ENCODE measurements at places on chromosomes 11 and 22.

- no peak for DNase-seq
These were observed 53.7 kb downstream of the PPP6R2 start for GRCh38 chr22:50396751-50397370.

DNA sequence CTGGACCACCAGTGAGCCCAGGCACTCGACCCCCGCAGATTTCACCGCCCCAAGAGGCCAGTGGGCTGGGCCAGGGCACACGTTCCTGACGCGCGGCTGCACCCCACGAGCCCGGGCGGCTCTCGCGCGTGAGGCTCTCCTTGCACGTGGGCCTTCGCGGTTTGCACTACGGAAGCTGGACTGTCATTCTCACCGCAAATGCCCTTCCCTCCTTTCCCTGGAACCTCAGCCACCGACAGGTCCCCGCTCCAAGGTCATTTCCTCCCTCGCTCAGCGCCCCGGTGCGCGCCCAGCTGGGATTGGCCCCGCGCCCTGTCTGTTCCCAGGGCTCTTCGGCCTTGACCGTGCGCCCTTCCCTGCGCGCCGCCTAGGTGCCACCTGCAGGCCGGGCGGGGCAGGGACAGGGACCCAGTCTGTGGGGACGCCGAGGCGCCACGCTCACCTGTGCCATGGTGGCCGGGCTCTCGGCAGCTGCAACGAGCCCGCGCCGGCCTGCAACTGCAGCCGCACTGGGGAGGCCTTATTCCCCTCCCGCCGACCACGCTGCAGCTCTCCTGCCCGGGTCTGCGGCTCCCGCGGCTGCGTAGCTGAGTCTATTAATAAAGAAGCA, 2.1 kb upstream of the CPT1A start:
- DNase-seq, result peak; percentile 43

GRCh38 chr11:84691830-84692229, 935.3 kb downstream of the DLG2 start:
- DNase-seq, result no peak

DNA sequence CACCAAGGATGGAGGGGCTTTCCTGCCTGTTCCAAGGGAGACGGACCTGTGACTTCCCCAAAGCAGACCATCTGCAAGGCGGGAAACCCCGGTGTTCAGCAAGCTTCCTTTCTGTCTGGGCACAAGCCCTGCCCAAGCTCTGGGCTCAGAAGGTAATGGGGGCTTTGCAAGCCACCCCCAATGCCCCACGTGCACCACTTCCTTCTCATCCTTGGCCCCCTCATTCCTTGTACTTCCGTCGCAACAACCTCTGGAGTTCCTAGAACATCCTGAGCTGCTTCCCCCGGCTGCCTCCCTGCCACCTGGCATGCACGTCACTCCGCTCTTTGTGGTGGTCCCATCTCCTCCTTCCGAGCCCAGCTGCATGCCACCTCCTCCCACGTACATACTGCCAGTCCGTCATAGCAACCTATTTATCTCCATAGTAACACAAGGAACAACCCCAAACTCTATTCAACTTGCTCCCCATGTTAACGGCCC, 3.9 kb downstream of the MYEOV start:
- DNase-seq, result no peak

DNA sequence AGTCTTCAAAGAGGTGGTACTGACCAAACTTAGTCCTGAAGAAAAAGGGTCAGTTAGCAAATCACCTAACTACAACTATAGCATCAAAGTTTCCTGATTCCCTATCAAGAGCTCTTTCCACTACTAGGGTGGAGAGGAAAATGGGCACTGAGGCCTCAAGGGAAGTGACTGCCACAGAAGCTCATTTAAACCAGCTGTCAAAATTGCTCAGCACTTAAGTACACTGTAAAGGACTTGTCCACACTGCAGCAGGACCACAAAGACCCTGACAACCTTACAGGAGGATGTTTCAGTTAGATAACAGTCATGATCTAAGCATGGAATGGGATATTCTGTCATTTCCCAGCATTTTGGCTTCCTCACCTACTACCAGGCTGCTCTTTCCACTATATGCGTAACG, 33.0 kb downstream of the FAM168A start:
- DNase-seq, result no peak

GRCh38 chr11:116501728-116502127, 271.1 kb downstream of the BUD13 start:
- DNase-seq, result no peak

DNA sequence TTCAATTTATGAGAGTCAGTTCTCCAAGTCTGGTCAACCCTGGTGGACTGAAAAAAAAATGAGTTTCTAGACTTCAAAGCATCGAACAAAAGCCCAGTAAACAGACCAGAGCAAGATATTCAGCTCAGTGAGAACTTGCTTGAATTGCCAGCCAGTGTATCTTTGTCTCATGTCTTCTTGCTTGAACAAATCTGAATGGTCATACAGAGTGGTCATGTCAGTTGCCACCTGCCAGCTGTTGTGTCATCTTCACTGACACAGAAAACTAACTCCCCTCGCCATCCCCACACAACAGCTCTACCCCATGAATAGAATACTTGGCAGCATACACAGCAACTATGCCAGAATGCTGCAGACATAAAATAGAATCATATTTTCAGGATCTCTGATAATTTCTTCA, 27.5 kb upstream of the CALCB start:
- DNase-seq, result no peak

GRCh38 chr11:8810540-8811301, 100.3 kb upstream of the AKIP1 start:
- DNase-seq, result no peak

GRCh38 chr11:33932721-33933120, 40.8 kb upstream of the LMO2 start:
- DNase-seq, result no peak

- DNase-seq, result no peak
These were observed 12.8 kb upstream of the HYLS1 start for GRCh38 chr11:125874556-125875124.

DNA sequence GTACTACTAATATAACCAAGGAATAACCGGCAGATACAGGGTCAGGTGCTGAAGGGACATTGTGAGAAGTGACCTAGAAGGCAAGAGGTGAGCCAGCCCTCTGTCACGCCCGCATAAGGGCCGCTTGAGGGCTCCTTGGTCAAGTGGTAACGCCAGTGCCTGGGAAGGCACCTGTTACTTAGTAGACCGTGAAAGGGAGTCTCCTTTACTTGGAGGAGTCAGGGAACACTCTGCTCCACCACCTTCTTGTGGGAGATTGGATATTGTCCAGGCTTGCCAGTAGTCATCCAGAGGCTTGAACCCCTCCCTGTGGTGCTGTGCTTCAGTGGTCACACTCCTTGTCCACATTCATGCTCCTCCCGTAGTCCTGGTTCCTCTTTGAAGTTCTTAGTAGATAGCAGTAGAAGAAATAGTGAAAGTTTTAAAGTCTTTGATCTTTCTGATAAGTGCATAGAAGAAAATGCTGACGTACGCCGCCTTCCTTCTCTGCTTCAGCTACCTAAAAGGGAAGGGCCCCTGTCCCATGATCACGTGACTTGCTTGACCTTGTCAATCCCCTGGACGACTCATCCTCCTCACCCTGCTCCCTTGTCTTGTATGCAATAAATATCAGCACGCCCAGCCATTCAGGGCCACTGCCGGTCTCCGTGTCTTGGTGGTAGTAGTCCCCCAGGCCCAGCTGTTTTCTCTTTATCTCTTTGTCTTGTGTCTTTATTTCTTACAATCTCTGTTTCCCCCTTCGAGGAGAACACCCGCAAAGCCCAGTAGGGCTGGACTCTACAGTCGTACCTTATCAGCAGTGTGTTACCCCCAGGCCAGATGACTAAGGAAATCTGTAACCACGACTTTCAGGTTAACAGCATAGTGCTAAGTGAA, 6.1 kb downstream of the NUP50 start:
- no peak for DNase-seq

- DNase-seq, result no peak
These were observed 87.1 kb downstream of the CHST1 start for GRCh38 chr11:45578316-45578715.

- no peak for DNase-seq
These were observed 186.1 kb downstream of the ARHGAP42 start for GRCh38 chr11:100872951-100873740.

- no peak for DNase-seq
These were observed 82.3 kb downstream of the PDE2A start for GRCh38 chr11:72591785-72592502.

- no peak for DNase-seq
These were observed 2.0 kb upstream of the NRGN start for GRCh38 chr11:124737638-124738305.

GRCh38 chr11:109958821-109959166, 134.4 kb upstream of the ZC3H12C start:
- no peak for DNase-seq

DNA sequence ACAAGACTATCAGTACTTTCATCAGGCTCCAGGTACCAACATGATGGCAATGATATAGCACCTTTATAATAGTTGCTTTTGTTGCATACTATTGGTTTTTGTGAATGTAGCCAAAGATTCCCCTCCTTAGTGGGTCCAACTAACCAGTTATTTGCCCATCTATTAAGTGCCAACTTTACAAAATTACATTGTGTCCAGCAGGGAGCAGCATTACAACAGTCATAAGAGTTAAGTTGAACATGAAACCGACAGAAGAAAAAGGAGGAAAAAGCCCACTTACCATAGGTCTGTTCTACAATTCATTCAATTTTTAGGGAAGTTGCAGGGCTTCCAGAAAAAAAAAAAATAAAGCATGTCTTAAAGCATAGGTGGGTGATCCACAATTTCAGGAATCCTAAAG, 21.6 kb downstream of the IMMP1L start:
- DNase-seq, result no peak

DNA sequence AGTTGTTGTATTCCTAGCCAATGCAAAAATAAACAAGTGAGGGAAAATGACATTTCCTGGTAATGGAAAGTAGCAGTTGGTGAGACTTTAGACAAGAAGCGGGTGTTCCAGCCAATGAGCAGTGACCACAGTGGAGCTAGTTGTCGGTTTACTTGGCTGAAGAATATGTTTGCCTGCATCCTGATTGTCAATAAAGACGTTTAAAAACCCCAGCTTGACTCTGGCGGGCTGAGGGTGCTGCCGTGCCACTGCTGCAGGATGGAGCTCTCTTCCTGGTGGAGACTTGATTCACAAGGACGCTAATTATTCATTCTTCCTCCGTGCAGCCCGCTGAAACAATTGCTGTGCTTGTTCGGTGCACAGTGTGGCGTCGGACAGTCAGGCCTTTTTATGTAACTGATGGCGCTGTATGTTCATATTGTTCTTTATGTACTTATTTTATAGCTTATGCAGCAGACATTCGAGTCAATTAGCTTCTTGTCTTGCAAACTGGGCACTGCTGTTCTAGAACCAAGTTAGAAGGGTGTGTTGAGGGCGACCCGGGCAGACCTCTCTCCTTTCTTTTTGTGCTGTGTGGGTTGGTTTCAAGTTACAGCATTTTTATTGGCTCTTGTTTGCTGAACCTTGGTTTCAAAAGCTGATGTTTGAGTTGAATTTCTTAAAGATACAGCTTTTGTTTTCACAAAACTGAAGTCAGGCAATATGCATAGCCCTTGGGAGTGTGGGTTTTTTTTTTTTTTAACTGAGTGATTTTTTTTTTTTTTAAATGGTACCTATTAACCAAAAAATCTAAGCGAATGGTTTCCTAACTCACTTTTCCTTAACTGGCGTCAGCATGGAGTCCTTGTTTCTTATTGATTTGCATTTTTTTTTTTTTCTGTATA, 153.9 kb downstream of the TEAD1 start:
- DNase-seq, result no peak

DNA sequence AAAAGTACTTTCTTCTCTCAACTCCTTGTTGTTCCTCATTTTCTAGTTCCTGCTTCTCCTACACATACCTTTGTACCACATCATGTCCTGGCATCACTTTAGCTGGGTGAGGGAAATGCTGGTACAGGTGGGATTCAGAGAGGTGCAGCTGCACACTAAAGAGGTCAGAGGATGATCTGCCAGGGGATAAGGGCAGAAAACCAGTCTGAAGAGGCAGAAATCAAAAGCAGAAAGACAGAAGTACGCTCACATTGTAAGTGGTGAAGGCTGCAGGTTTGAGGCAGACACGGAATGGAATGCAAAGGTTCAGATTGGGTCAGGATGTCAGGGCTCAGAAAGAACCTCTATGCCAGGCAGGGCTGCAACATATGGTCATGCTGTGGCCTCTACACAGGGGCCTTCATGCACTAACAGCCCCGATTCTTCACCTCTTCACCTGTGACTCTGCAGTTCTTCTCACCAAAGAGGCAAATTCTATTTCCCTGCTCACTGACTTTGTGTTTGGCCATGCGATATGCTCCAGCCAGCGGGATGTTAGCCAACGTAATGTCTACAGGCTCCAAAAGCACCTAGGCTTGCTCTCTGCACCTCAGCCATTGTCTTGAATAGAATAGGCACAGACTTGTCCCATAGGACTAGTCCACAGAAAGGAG, 373.7 kb downstream of the NXPE2 start:
- DNase-seq, result no peak

GRCh38 chr11:96187822-96188221, 155.2 kb downstream of the MAML2 start:
- DNase-seq, result no peak

- DNase-seq, result no peak
These were observed 101.7 kb downstream of the DEUP1 start for GRCh38 chr11:93432247-93432646.

- DNase-seq, result peak; percentile 36
These were observed 109.8 kb downstream of the BCR start for GRCh38 chr22:23289851-23290724.

DNA sequence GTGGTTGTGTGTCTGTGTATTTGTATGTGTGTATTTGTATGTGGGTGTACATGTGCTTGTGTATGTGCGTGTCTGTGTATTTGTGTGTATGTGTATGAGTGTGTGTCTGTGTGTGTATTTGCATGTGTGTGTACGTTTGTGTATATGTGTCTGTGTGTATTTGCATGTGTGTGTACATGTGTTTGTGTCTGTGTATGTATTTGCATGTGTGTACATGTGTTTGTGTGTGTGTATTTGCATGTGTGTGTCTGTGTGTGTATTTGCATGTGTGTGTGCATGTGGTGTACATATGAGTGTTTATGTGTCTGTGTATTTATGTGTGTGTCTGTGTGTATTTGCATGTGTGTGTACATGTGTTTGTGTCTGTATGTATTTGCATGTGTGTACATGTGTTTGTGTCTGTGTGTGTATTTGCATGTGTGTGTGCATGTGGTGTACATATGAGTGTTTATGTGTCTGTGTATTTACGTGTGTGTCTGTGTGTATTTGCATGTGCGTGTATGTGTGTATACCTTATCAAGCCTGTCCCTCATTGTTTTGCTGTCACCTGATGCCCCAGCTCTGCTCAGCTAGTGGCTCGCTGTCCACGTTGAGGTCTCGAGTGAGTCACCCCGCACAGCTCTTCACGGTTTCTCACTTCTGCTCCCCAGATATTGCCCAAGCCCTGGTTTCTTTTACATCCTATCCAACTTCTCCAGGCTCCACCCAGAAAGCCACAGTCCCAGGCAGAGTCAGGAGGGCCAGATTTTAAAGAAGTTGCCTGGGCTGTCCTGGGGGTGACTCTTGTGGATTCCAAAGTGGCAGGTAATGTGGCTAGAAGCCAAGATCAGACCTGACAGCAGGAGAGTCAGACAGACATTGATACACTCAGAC, 15.2 kb downstream of the MB start:
- DNase-seq, result no peak

GRCh38 chr22:36409911-36410756, 22.4 kb upstream of the MYH9 start:
- peak; percentile 45 for DNase-seq

GRCh38 chr11:64865286-64866172, 12.9 kb downstream of the EHD1 start:
- no peak for DNase-seq

Data from stimulated activated CD4-positive, alpha-beta T cell treated with anti-CD3 and anti-CD28 coated beads, Interleukin-1b, Interleukin-23, amount 100 ng/mL, for 24 hours (primary cell).